ENCODE measurements at places on chromosomes 12 and 14.
A peak's percentile ranks its signal among the peaks of the same experiment; 100 is the strongest.

GRCh38 chr14:92774572-92774971, 19.5 kb upstream of the GOLGA5 start:
- no peak for DNase-seq

- DNase-seq, result no peak
Measured at GRCh38 chr14:64841772-64842750, 37.6 kb downstream of the SPTB start.

DNA sequence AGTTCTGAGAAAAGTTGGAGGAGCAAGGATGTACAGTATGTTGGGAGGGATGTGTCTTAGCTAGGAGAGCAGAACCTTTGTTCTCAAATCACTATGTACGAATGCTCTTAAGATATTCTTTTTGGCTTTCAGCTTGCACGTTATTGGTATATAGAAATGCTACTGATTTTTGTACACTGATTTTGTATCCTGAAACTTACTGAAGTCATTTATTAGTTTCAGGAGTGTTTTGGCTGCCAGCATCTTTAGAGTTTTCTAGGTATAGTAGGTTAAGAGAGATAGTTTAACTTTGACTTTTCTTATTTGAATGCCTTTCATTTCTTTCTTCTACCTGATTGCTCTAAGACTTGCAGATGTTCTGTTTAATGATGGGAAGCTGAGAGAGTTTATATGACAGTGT, 442.8 kb upstream of the FBXO33 start:
- DNase-seq, result no peak

DNA sequence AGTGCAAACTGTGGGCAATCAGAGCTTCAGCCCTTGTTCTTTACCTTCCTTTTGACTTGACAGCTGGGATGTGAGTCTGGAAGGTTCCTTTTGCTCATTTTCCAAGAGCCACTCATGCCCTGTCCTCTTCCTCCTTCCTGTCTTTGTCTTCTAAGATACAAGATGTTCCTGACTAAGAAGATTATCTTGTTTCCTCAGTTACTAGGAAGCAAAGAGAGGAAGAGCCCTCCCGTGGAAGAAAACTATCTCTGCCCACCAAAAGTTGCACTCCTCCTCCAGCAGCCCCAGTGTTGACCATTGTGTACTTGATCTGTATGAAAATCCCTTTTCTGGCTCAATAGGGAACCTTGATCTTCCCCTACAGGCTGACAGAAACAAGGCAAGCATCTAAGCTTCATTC, 138.0 kb downstream of the C12orf75 start:
- no peak for DNase-seq

DNA sequence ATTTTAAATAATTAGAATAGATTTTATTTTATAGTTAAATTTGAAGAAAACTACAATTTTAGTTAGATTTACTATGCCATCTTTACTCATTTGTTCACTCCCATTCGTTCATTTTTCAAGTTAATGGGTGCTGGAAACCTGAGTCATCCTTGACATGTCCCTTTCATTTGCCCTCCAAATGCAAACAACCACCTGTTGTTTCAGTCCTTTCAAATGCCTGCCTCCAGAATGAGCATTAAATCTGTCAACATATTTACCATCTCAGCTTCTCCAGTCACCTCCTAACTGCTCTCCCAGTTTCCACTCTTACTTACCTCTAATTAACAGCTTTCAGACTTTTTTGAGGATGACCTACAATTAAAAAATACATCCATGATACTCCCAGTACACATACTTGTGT, 375.5 kb downstream of the RAD51B start:
- DNase-seq, result no peak

- DNase-seq, result no peak
Measured at GRCh38 chr14:32491416-32492016, 162.4 kb downstream of the AKAP6 start.

- no peak for DNase-seq
Measured at GRCh38 chr12:2039034-2039433, 13.8 kb upstream of the CACNA1C start.

GRCh38 chr12:42921741-42922504, 332.4 kb upstream of the PRICKLE1 start:
- no peak for DNase-seq

- DNase-seq, result no peak
Measured at GRCh38 chr12:109121346-109121880, 5.0 kb downstream of the ACACB start.

DNA sequence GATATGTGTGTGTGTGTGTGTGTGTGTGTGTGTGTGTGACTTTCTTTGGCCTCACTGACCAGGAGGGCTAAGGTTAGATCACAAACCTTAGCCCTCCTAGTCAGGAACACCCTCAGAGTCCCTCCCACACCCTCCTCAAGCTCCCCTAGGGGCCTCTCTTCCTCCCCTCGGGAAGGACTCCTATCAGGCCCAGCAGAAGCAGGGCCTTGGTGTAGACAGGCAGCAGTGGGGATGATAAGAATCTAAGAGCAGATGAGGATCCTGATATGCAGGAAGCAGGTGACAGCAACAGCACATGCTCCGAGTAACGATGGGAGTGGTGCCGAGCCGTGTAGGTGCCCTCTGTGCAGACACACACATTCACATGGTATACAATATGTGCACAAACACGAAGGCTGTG, 20.7 kb downstream of the PLEK2 start:
- no peak for DNase-seq

DNA sequence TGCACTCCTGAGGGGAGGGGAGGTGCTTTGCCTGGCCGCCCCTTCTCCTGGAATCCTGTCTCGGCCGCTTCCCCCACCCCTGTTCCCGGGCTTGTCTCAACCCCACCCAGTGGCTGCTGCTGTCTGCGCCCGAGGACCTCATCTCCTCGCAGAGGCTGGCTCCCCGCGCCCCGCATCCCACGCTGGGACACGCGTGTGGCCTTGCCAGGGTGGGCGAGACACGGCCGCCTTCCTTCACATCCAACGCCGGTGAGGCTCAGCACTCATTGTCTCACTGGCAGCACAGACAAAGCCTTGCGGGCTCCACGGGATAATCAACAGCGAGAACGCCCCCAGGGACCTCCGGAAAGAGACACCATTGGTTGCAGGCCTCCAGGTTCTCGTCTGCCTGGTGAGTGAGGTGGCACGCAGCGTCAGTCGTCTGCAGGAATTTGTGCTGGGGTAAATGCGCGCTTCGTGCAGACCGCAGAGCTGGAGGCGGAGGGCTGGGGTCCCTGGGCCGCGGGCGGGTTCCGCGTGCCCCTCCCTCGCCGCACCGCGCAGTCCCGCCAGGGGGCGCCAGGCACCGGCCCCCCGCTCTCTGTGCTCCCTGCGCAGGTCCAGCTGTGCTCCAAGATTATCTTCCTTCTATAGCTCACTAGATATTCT, 26.8 kb downstream of the CCDC177 start:
- DNase-seq, result no peak

DNA sequence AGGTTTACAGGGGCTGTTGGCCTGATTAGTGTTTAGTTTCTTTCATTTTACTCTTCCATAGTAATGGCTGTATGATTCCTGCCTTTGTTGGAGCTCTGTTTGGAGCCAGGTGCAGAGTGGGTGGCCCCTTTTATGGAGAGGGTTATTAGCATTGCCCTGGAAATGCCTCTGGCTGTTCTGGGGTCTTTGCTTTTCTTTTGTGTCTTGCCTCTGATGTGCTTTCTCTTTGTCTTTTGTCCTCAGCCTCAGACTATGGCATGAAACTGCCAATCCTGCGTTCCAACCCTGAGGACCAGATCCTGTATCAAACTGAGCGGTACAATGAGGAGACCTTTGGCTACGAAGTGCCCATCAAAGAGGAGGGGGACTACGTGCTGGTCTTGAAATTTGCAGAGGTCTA, 6.9 kb downstream of the MLEC start:
- no peak for DNase-seq

DNA sequence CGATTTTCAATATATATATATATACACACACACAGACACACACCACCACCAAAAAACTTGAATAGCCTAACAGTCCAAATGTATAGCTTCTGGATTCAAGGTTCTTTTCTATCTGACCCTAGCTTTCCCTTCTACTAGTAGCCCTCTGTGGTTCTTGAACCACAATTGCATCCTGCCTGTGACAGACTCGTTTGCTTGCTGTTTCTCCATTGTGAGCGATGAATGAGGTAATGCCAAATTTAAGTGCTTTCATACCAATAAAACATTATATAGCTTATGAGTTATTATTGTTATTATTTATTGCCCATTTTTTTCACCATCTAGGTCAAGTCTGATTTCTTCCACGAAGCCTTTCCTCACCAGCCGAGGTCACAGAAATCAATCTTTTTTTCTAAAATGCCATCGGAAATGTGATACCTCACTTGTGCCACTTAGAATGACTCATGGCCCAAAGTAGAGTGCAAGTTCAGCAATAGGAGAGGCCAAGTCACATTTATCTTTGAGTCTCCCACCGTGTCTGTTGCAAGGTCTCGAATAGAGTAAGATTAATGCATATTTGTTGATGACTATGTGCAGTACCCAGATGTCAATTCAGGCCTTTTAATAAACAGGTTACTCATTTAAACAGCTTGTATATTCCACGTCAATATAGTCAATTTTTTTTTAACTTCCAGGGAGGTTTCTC, 1015.8 kb upstream of the SEL1L start:
- DNase-seq, result no peak

DNA sequence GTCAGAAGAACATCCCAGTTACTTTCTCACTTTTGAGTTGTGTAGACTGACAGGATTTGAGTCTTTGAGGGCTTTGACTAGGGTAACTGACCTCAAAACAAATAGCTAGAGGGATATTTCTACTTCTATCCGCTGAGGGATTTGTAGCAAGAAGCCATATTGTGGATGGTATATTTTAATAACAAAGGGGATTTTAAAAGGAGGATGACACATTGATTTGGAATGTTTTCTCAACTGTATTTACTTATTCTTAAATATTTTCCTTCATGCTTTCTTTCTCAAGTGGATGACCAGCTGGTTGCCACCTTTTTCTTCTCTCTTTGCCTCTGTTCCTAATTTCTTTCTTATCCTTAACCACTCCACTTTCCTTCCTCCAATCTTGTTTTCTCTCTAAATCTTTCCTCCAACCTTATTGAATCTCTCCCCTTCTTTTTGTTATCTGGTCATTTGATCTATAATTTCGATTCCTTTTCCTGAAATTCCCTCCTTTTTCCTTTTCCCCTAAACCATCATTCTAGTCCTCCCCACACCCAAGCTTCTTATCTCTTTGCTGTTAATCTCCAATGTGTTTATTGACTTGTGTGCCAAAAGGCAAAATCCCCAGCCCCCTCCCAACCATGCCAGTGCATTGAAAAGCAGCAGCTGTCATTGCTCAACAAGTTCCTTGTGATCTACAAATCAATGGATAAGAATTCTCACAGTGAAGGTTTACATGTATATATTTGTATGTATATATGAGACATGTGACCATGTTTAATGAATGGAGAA, 411.6 kb downstream of the RAD51B start:
- DNase-seq, result no peak

- DNase-seq, result peak; percentile 71
Measured at GRCh38 chr12:132444957-132445883, 44.7 kb upstream of the FBRSL1 start.

GRCh38 chr14:86057018-86057667, 527.2 kb downstream of the FLRT2 start:
- peak; percentile 16 for DNase-seq

GRCh38 chr12:108720757-108721514, 10.4 kb downstream of the CORO1C start:
- no peak for DNase-seq

- peak; percentile 32 for DNase-seq
Measured at GRCh38 chr12:6684609-6685008, 4.6 kb downstream of the ZNF384 start.

DNA sequence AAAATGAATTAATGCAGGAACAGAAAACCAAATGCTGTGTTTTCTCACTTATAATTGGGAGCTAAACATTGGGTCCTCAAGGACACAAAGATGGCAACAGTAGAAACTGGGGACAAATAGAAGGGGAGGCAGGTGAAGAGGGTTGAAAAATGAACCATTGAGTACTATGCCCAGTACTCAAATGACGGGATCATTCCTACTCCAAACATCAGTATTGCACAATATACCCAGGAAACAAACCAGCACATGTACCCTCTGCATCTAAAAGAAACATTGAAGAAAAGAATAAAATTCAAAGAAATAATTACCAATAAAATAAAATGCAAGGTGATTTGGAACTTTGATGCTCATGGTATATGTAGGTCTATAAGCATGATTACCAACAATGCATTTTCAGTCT, 110.8 kb downstream of the LMO3 start:
- no peak for DNase-seq

GRCh38 chr12:57097554-57097835, 8.6 kb downstream of the NAB2 start:
- DNase-seq, result no peak

- no peak for DNase-seq
Measured at GRCh38 chr12:131673888-131674257, 37.0 kb upstream of the SFSWAP start.

DNA sequence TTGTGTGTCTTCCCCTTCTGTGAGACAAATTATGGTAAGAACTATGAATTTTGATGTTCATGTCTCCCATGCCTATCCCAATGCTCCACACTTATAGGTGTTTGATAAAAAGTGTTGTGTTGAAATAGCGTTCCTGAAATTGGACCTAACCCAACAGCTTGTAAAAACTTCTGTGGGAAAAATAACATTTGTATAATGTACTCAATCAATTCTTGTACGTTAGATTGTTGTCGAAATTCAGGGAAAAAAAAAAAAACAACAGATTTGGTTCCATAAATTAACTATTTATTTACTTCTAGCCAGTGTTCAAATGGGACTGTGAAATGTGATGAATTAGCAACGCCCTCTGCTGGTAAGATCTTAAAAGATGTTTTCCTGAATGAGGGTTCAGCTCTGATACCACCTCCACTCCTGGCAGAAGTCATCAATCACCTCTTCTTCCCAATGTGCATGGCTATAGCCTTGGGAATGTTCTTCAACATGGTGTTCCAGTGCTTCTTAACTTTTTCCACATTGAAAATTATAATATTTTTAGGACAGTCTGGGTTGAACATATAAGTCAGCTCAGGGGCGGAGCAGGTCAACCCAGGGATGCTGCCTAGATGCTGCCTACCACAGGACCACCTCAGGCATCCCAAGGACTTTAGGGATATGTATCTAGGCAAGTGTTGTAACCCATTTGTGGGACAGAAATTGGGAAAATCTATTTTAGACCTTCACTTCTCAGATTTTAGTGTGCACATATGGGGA, 170.6 kb downstream of the OTOGL start:
- no peak for DNase-seq

DNA sequence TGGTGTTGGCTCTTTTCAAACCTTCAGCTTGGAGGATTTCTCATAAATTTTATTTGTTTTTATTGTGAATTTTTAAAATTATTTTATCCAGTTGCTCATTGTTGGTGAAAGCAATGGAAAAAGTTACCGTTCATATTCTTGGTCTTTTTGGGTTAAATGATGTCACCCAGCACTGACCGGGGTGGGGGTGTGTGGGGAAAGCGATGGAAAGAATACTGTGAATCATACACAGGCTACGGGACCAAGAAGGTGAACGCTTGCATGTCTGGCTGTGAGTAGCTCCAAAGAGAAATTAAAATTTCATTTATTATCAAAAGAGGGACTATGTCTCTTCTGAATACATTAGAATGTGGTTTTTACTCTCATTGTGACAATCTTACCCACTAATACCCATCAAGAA, 430.1 kb downstream of the AEBP2 start:
- DNase-seq, result no peak

- DNase-seq, result no peak
Measured at GRCh38 chr12:18054925-18055619, 34.9 kb downstream of the RERGL start.

- DNase-seq, result peak; percentile 97
Measured at GRCh38 chr12:108731866-108732461, 646 bp upstream of the CORO1C start.

Data from activated CD8-positive, alpha-beta memory T cell treated with anti-CD3 and anti-CD28 coated beads, Interleukin-2, amount 50 U/mL, for 4 hours (primary cell).